ENCODE measurements at places on chromosomes 4 and X. TPM values are rescaled to one million over a fixed set of nuclear protein-coding genes. Genes with fewer than 3 reads are reported as not detected.

KIAA1210 gene
- not detected for total RNA-seq

NUP62CL gene
- total RNA-seq: 4.2 TPM

ADGRL3 gene
- 11.3 TPM for total RNA-seq

TBL1X gene
- total RNA-seq: 41.3 TPM

PAGE2 gene
- not detected for total RNA-seq

RAB39B gene
- 4.0 TPM for total RNA-seq

SLC38A5 gene
- total RNA-seq: 1.8 TPM

GSX2 gene
- total RNA-seq: 5.6 TPM

CCNA2 gene
- 22.6 TPM for total RNA-seq

PLXNB3 gene
- 1.4 TPM for total RNA-seq

ADH5 gene
- 141 TPM for total RNA-seq

SPANXA1 gene
- not detected for total RNA-seq

SPIN3 gene
- total RNA-seq: 16.0 TPM

HHIP gene
- total RNA-seq: 29.6 TPM

DNA sequence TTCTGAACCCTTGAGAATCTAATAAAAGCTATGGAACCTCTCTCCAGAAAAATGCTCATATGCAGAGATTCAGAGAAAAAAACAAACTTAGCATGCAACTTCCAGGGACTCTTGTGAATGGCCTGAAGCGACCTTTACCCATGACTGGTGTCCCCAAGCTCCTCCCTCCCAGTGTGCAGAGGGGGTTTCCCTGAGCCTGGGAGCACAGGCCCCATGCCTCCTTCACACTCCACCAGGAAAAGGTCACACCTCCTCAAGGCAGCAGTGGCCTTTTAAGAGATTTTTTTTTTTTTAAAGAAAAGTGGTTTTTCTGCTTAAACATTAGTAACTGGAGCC is 13.3 kb upstream of the UBA6 start:
- DNase-seq: no peak

DNA sequence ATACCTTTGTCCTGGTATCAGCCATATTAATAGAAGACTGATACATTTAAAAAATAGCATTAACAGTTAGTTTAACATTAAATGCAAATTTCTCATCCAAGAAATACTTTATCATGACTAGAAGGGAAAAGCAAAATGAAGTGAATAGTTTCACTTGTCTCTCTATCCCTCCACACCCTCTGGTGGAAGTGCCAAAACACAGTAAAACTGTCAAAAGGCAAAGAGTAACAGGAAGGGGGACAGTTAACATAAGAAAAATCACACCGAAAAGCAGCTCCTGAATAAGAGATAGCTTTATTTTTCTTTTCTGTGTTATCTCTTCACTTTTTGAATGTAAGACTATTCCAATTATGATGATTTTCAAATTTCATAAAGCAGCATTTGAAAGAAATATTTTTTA is 187.2 kb downstream of the FBXW7 start:
- no peak for DNase-seq

GRCh38 chr4:87239821-87240220 is 19.4 kb upstream of the KLHL8 start:
- no peak for DNase-seq

GRCh38 chr4:114108869-114109268 is 129.4 kb upstream of the ARSJ start:
- DNase-seq: no peak

DNA sequence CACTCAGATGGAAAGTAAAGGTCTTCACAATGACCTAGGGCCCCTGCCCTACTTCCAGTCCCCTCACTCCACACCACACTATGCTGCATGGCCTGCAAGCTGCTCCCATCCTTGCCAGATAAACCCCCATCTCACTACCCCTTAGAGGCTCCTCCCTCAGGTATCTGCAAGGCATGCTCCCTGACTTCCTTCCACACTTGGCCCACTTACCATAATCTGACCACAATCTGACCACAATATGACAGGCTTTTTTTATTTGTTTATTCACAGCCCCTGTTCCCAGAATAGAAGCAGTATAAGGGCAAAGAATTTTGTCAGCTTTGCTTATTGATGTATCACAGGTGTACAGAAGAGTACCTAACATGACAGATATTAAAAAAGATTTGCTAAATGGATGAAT is 124.7 kb downstream of the CAMK2D start:
- no peak for DNase-seq

DNA sequence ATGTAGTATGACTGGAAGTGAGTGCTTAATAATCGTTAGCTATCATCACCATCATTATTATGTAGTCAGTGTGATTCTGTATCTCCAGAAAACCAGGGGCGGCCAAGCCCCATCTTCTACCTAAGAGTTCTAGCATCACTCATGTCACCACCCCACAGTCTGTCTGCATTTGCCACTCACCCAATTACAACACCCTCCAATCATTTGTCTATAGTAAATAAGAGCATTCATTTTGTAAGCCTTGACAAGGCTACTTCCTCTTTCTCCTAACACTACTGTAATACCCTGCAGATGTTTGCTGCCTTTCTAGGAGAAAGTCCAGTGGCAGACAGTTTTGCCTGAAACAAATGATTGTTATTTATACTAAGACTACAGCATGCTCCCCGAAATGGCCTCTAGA is 15.8 kb upstream of the IL21 start:
- no peak for DNase-seq

DNA sequence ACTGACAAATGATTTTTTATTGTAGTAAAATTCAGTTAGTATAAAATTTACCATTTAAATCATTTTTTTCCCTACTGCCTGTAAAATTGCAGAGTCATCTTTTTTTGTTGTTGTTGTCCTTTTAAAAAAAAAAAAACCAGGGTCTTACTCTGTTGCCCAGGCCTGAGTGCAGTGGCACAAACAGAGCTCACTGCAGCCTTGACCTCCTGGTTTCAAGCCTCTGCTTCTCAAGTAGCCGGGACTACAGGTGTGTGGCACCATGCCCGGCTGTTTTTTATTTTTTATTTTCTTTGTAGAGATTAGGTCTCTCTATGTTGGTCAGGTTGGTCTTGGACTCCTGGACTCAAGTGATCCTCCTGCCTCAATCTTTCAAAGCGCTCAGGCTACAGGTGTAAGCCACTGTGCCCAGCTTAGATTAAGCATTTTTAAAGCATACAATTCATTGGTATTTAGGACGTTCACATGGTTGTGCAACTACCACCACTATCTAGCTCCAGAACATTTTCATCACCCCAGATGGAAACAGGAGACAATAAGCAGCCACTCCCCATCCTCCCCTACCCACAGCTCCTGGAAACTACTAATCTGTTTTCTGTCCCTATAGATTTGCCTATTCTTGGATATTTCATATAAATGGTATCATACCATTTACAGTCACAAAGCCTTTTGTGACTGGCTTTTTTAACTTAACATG is 59.7 kb upstream of the PGRMC2 start:
- DNase-seq: no peak

- DNase-seq: no peak
Observed at GRCh38 chr4:18401425-18401824, 379.9 kb upstream of the LCORL start.

GRCh38 chr4:153521999-153522801 is 56.0 kb downstream of the TMEM131L start:
- no peak for DNase-seq

GRCh38 chr4:101853028-101853427 is 62.5 kb downstream of the BANK1 start:
- DNase-seq: no peak

GRCh38 chr4:128770807-128771206 is 38.7 kb upstream of the JADE1 start:
- no peak for DNase-seq

DNA sequence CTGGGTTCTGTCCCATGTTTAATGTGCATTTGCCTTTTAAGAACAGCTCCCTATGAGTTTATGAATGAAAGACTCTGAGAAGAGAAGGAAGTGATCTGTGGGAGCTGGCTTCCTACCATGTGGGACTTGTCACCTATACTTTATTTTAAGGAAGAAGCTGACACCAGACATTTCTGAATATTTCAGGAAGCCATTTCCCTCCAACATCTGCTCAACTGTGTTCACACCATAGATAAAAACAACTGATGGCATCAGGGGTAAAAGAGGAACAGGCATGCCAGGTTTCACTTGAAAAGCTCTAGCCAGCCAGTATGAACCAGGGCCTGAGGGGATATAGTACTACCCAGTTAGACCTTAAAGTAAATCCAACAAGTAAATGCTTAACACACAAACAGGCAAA is 116.0 kb downstream of the COL4A6 start:
- no peak for DNase-seq

GRCh38 chrX:46903458-46904242 is 8.6 kb upstream of the JADE3 start:
- peak; percentile 70 for DNase-seq

DNA sequence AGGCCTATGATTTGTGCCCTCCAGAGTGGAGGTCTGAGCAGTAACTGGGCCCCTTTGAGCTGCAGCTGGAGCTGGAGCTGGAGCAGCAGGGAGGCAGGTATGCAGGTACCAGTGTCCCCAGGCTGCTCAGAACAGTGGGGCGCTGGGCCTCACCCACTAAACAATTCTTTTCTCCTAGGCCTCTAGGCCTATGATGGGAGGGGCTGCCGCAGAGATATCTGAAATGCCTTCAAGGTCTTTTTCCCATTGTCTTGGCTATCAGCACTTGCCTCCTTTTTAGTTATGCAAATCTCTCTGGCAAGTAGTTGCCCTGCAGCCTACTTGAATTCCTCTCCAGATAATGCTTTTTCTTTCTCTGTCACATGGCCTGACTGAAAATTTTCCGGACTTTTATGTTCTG is 79.7 kb upstream of the OTUD4 start:
- DNase-seq: no peak

DNA sequence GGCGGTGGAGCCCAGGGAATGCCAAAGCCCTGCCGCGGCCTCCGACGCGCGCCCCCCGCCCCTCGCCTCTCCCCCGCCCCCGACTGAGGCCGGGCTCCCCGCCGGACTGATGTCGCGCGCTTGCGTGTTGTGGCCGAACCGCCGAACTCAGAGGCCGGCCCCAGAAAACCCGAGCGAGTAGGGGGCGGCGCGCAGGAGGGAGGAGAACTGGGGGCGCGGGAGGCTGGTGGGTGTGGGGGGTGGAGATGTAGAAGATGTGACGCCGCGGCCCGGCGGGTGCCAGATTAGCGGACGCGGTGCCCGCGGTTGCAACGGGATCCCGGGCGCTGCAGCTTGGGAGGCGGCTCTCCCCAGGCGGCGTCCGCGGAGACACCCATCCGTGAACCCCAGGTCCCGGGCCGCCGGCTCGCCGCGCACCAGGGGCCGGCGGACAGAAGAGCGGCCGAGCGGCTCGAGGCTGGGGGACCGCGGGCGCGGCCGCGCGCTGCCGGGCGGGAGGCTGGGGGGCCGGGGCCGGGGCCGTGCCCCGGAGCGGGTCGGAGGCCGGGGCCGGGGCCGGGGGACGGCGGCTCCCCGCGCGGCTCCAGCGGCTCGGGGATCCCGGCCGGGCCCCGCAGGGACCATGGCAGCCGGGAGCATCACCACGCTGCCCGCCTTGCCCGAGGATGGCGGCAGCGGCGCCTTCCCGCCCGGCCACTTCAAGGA is at the start of gene FGF2:
FGF2 (plus strand) TSS at position 279 of the 705 bp plus-strand sequence; CDS start at position 623, 344 bp downstream.
- DNase-seq: peak; percentile 80

DNA sequence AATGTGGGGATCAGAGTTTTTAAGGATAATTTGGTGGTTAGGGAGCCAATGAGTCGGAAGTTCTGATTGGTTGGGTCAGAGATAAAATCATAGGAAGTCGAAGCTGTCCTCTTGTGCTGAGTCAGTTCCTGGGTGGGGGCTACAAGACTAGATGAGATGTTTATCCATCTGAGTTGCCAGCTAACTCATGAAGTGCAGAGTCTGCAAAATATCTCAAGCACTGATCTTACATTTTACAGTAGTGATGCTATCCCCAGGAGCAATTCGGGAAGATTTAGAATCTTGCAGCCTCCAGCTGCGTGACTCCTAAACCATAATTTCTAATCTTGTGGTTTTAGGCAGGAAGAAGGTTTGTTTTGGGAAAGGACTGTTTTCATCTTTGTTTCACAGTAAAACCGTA is 565.8 kb upstream of the SPANXN1 start:
- DNase-seq: no peak

- DNase-seq: no peak
Observed at GRCh38 chr4:150543042-150543441, 38.9 kb upstream of the MAB21L2 start.

- no peak for DNase-seq
Observed at GRCh38 chr4:55074386-55074785, 51.0 kb downstream of the KDR start.

- DNase-seq: no peak
Observed at GRCh38 chrX:13194291-13195103, 125.4 kb downstream of the ATXN3L start.

DNA sequence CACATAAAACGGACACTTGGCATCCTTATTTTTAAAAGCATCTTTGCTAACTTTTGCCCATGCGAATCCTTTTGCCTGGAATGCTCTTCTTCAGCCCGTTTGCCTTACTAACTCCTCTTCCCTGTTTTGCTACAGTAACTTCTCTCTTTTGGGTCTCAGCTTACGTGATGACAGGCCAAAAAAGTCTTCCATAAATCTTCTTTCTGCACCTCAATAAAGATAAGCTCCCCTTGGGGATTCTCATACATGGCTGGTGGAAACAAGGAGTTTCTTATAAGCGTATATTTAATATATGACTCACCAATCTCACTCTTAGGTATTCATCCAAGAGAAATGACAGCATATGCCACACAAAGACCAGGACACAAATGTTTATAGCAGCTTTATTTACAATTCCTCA is 192.7 kb downstream of the RCHY1 start:
- no peak for DNase-seq

DNA sequence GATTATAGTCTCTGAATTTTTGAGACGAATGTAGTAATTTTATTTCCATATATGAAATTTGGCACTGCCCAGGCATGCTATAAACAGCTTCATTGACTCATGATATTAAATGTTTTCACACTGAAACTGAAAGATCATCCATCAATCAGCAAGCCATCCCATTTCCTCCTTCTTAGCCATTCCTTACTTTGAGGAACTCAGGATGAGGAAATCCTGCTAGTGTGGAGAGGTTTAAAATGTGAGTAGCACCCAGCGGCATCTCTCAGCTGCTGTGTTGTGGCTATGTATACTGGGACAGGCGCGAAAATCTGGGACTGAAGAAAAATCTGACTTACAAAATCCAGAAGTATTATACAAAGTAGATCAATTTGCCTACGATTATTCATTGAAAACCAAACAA is 52.1 kb downstream of the PTCHD1 start:
- no peak for DNase-seq

DNA sequence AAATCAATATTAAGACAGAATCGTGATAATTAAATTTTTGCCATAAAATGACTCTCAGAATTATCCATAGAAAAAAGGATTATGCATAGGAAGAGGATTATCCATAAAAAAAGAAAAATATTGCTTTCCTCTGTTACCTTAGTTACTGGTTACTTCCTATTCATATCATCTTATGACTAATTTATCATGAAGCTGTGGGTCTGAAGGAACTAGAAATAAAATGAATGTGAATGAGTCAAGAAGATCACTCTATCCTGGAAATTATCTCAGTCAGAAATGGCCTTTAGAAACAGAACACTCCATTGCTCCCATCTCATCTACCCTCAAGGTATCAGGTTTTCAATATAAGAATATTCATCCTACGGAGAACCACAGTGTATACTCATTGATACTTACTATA is 19.4 kb downstream of the RPS6KA6 start:
- DNase-seq: no peak

Measured in type B pancreatic cell (in vitro differentiated cells).